ENCODE measurements at places on chromosomes 13 and 19.
A peak's percentile ranks its signal among the peaks of the same experiment; 100 is the strongest.

DNA sequence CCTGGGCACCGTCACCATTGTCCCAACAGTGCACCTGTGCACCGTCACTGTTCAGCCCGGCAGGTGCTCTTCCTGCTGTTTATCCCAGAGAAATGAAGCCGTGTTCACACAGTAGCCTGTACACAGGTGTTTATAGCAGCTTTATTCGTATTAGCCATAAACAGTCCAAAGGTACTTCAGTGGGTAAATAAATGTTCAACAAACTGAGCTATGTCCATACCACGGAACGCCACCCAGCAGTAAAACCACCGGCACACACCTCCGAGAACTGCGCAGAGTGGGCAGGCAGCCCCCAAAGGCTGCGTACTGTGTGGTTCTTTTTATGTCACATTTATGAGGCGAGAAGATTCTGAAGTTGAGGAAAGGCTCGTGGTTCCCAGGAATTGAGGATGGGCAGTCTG lies 44.9 kb upstream of the DCUN1D2 start:
- no peak for DNase-seq

DNA sequence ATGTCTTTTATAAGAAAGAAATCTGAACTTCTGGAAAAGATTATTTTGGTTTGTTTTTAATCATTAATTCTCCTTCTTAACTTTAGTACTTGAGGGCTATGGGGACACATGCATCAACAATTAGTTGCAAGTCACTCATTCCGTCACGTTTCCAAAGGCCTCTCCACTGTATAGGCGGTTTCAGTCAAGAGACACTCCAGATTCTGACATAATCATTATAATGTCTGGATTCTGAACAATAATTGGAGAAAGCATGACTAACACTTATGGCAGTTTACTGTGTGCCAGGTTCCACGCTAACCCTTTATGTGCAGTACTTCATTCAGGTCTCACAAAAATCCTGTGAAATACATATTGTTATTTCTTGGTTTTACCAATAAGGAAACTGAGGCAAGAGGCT lies 71.9 kb downstream of the TNFRSF19 start:
- DNase-seq = no peak

GRCh38 chr13:110216398-110217041 lies 90.4 kb downstream of the COL4A1 start:
- no peak for DNase-seq

DNA sequence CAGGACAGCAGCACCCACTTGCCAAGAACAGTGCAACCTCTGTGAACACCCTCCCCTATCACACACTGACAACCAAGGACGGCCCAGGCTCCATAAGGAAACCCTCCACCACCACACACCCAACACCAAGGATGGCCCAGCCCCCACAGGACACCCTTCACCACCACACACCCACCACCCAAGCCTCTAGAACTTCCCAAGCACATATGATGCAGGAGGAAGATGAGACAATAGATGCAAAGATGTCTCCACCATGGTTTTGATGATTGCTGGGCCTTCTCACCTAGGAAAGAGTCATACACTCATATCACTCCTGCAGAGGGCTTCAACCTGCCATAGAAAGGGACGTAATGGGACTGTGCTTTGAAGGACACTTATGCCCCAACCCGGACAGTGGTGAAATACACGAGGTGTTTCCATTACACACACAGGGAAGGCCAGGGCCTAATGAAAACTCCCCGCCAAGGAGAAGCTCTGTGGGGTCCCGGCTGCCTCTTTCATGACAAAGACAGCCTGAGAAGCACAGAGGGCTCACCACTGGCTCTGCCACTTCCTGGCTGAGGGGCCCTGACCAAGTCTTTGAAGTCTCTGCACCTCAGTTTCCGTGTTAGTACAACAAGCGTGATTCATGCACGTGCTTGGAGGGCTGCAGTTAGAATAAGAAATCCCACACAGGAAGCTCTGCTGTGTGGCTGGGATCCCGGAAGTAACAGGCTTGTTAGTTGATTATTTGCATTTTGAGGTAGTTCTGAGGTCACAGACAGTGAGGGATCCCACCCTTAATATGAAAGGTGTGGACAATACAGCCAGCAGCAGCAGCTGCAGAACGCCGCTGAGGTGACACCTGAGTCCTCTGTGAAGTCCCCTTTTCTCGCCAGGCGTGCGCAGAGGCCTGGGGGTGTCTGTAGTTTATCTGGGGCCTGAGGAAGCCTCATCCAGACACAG lies 61.9 kb upstream of the ATP12A start:
- DNase-seq = peak; percentile 27

DNA sequence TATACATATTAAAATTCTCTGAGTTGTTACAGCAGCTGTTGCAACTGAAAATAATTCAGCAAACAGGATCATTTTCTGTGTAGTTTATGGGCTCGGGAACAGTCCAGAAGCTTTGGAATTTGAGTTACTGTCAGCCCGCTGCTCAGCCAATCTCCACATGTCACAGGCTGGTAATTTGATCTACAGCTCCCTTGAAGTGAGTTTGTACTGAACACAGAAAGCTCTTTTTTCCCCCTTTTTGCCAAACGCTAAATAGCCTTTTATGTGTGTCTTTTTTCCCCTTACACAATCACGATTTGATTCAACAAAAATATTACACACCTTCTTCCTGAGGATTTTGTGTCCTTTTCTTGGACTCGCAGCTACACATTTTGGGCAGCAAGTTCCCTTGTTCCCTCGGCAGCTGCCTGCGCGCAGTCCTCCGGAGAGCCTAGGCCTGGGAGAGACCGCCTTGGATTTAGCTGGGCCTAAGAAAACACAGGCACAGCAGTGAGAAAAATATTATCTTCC lies 371.4 kb downstream of the KCNRG start:
- no peak for DNase-seq

DNA sequence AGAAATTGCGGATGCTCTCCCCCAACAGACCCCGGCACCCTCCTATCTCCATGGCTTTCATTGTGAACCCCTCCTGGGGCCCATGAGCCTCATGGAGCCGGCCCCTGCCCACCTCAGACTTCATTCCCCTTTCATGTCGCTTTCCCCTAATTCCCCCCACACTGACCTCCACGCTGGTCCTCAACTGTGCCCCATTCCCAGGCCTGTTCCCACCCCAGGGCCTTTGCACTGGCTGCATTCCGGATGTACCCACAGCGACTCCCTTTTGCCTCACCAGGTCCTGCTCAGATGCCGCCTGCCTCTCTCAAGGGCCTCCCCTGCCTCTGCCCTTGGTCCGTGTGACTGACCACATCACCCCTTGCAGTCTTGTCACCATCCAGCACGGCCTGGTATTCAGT lies 13.3 kb downstream of the SLC27A1 start:
- DNase-seq = no peak

DNA sequence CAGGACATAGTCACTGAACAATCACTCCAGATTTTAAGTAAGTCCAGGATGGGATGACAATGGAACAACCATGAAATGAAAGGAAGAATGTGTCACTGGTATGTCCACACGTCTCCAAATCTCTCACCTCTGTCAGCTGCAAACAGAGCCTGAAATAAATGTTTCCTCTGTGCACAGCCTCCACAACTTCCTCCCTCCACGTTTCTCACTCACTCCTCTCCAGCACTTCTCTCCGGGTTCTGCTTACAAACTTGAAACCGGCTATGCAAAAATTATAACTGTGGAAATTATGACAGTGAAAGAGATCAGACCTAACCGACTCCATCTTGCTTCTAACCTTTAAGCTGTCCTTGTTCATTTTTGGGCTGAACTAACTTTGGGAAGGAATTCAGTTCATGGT lies 35.0 kb upstream of the ALOX5AP start:
- no peak for DNase-seq

GRCh38 chr13:37175996-37176395 lies 70.5 kb upstream of the CSNK1A1L start:
- DNase-seq = no peak

DNA sequence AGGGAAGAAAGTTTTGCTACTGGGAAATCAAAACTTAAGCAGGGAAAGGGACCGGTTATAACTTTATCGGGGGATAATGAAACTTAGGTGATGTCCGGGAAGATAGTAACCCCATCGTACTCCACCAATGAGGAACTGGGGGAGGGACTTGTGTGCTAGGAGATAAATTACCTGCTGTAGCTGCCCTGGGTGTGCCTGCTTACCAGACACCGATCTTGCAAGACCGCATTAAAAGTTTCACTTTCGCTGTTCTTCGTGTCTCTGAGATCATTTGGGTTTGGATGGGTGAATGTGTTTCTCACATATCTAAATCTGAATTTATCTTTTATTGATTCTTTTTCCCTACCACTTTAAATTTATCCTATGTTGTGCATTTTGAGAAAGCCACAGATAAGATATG lies 381.4 kb downstream of the SLITRK6 start:
- no peak for DNase-seq

GRCh38 chr19:54967611-54968010 lies 1.4 kb downstream of the NLRP2 start:
- no peak for DNase-seq

DNA sequence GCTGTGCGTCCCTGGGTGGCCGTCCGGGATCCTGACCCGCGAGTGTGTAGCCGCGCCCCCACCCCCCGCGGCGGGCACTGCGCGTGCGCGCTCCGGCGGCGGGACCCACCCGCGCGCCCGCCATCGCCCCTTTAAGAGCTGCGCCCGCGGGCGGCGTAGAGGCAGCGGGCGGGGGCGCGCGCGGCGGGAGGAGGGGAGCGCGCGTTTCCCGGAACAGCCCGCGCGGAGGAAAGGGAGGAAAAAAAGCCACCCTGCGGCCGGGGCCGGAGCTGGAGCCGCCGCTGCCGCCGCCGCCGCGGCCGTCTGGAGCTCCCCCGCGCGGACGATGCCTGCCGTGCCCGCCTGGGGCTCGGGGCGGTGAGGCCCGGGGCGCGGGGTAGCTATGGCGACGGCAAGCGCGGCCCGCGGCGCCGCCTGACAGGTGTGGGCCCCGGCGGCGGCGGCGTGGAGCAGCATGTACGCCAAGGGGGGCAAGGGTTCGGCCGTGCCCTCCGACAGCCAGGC lies at the start of gene SSBP4:
Gene SSBP4, plus strand, starts transcription at position 204 of the 504 bp plus-strand sequence. Its CDS starts 251 bp downstream, at position 455.
- peak; percentile 47 for DNase-seq

DNA sequence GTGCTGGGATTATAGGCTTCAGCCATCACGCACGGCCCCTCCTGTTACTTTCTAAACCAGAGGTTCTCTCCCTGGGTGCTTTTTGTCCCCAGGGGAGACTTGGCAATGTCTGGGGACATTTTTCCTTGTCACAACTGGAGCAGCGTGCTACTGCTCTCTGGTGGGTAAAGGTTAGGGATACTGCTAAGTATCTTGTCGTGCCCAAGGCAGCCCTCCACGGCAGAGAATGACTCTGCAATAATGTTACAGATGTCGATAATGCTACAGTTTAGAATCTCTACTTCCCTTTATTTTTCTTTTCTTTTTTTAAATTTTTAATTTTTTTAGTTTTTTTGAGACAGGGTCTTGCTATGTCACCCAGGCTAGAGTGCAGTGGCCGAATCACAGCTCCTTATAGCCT lies 38.0 kb downstream of the ADGRE1 start:
- DNase-seq = no peak

DNA sequence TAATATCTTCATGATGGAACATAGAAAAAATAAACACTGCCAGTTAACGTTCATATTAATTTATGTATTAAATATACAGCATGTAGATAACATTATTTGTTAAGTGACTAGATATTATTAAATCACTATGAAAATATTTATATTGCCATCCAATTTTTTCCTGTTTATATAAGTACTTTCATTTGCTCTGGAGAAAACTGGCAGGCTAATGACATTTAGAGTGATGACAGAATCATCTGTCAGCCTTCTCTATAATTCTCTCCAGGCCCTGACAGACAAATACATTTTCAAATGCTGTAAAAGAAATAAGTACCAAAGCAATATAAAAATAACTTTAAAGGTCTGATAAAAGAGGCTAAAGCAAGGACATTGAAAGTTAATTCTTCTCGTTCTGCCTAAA lies 2556.7 kb upstream of the PCDH20 start:
- DNase-seq = no peak

- no peak for DNase-seq
Observed at GRCh38 chr19:53909471-53910169, 542 bp downstream of the CACNG7 start.

DNA sequence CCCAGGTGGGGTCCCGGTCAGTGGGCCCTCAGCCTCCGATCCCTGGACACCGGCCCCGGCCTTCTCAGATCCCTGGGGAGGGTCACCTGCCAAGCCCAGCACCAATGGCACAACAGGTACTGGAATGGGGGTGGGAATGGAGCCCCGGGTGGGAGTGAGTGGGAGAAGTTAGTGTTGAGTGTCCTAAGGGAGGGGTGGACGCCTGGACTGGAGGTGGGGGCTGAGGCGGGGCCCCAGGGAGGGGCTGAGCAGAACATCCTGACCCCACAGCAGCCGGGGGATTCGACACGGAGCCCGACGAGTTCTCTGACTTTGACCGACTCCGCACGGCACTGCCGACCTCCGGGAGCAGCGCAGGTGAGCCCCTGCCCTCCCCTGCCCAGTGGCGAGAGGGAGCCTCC lies 17.7 kb downstream of the EPN1 start:
- no peak for DNase-seq

DNA sequence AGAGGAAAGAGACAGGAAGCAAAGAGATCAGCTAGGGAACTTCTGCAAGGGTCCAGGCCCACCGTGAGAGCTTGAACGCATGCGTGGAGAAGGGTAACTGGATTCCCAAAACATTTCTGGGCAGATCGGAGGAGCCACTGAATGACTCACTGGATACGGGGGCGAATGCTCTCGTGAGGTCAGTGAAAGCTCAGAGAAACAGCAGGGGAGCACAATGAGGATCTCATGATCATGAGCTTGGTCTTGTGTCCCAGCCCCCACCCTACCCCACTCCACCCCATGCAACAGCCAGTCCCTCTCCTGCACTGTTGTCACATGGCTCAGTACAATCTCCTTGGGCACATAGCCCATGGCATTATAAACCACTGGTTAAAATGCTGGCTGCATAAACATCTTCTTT lies 40.6 kb downstream of the DCLK1 start:
- no peak for DNase-seq

GRCh38 chr19:40815223-40815622 lies 16.2 kb downstream of the EGLN2 start:
- no peak for DNase-seq

DNA sequence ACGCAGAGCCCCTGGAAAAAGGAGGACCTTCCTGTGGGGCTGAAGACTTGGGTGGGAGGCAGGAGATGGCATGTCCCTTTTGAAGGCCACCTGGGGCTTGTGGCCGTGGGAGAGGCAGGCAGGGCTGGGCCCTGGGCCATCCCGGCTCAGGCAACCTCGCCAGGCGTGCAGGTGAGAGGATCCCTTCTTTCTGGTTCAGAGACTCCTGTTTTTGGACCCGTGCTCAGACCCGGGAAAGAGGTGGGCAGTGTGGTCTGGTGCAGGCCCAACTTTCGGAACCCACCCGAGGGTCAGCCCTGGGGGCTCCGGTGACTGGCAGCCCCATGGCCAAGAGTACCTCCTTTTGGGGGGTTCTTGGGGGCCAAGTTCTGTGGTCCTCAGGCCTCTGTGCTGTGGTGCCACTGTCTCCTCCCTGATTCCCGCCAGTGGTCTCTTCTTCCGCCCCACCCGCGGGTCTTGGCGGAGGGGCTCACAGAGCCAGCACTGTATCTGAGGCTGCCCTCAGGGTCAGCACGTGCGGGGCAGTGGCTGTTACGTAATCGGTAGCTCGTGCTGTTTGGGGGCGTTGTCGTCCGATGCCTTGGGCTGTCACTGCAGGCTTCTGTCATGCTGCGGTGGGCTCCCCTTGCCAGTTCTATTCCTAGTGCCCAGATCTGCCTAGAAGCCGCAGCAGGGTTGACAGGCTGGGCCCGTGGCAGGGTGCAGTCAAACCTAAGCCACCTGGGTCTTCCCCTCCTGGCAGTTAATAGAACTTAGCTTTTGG lies 42.7 kb downstream of the KDM4B start:
- no peak for DNase-seq

GRCh38 chr13:70541451-70541850 lies 433.2 kb upstream of the KLHL1 start:
- DNase-seq = no peak

Data from stimulated activated CD4-positive, alpha-beta T cell treated with anti-CD3 and anti-CD28 coated beads, Interleukin-12 subunit alpha, Interleukin-12 subunit beta, amount 100 ng/mL, for 24 hours (primary cell).